ENCODE measurements at places on chromosomes 2 and 18.

- no peak for DNase-seq
Observed at GRCh38 chr2:137155356-137156104, 390.2 kb downstream of the THSD7B start.

DNA sequence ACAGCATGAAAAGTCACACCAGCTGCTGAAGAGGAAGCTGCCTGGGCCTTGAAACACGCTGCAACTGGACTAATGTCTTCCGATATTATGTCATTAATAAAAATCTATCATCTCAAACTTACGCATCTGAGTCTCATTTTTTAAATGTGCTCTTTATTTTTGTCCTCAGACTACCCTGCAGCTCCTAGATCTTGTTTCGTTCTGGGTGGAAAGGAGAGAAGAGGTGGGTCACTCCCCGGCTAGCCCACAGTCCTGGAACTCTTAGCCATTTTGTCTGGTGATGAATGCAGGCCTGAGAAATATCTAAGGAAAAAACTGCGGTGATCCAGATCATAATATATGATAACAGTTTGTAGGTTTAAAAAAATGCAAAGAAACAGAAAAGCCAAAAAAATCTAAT is 73.3 kb downstream of the TXNL1 start:
- no peak for DNase-seq

DNA sequence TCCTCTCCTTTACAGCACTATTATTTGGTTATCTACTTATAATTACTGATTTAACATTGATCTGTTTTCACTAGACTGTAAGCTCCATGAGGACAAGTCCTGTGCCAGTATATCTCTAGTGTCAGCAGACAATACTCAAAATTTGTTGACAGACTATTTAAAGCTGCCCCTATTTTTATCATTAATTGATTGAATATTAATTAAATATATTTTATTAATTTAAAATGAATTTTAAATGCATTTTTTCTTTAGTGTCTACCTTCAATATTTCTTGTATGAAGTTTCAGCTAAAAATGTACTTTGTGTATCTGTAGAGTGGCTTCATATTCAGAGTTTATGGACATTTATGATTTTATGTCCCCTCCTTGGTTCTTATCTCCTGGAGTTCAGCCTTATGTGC is 26.4 kb upstream of the FHOD3 start:
- no peak for DNase-seq

GRCh38 chr2:232882085-232882484 is 12.0 kb downstream of the SNORC start:
- no peak for DNase-seq

DNA sequence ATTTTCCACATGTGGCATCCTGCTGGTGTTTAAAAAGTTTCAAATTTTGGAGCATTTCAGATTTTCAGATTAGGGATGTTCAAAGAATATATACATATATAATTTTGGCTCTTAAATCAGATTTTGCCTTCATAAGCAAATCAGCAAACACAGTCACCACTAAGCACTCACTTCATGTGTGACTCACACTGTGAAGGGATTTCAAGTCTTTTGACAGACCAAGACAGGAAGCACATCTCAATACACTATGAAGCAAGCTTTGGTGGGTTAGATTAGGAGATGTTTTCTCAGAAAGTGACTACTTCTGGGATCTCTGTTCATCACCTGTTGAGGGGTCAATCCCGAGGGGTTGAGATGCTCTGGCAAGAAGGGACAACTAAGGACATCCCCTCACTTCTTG is 227.8 kb upstream of the RBBP8 start:
- no peak for DNase-seq

DNA sequence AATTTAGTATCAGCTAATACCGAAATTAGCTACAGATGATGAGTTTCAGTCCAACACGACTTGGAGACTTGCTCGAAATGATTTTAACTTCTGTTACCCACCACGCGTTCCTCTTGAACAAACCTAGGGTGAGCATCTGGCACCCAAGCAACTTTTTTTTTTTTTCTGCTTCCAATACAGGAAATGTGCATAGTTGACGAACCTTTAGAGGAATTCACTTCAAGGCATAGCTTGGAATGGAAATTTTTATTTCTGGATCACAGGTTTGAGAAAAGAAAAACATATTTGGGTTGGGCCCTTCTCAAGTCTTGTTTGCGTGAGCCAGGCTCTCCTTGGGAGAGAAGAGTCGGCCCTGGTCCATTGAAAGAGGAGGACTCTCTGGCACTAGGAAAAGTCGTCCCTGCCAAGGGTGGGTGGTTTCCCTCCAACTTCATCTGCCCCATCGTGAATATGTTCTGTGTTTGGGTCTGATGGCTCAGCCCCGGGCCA is 37.4 kb upstream of the RPL31 start:
- no peak for DNase-seq

- no peak for DNase-seq
Observed at GRCh38 chr2:15652801-15653200, 61.1 kb downstream of the DDX1 start.

DNA sequence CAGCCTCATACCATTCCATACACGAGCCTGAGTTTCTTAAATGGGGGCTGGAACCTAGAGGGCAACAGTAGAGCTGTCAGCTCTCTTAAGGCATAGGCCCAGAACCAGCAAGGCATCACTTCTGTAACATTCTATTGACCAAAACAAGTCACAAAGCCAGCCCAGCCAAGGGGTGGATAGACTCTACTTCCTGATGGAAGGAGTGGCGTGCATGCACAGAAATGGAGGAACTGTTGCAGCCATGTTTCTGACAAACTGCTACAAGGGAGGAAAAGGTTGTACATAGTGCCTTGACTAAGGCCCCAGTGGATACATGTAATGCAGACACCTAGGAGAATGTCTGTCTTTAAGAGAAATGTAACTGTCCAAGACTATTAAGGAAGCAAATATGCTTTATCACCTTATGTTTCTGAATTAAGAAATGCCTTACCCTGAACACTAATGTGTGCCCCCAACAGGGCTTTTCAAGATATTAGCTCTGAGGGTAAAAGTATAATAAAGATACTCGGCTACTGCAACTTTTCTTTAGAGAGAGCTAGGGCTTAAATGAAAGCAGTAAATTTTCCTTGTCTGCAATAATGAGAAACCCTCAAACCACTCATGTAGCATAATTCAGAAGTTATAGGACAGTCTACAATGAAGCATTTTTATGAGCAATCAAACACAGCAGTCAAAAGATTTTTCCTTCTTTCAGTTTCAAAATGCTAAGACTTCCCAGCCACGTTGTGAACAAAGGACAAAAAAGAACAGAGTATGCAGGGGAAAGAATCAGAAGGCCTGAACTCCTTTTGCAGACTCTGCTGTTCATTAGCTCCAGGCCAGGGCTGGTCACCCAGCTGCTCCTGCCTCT is 35.1 kb upstream of the CDC42EP3 start:
- DNase-seq: no peak

GRCh38 chr2:238853218-238853617 is 5.3 kb downstream of the TWIST2 start:
- no peak for DNase-seq

GRCh38 chr2:212537726-212538304 is 787 bp downstream of the ERBB4 start:
- no peak for DNase-seq

DNA sequence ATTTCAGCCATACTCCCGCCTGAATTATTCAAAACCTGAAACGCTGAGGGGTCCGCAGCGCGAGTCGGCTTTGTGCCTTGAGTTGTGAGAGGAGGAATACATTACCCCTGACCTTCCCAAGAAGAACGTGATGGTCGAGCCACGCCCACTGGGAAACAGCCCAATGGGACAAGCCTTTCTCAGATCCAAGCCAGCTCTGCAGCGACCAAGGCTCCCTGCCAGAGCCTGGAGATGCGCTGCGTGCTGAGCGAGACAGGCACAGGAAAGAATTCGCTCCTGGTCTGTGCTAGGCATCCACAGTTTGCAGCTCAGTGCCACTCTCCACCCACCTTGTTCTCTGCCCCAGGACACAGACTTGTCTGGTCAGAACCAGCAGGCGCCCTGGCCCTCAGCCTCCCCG is 74.1 kb upstream of the GLI2 start:
- DNase-seq: no peak

GRCh38 chr18:21760321-21760720 is 19.7 kb downstream of the MIB1 start:
- DNase-seq: no peak
